ENCODE measurements at places on chromosomes 11 and 22. TPM values are rescaled to one million over a fixed set of nuclear protein-coding genes. Genes with fewer than 3 reads are reported as not detected.

Gene CNIH2
- total RNA-seq = 0.78 TPM

Gene OR6T1
- not detected for total RNA-seq

Gene FGF4
- total RNA-seq = not detected

Gene TMEM126B
- 49.4 TPM for total RNA-seq

Gene OR51A4
- not detected for total RNA-seq

Gene TTC38
- 33.1 TPM for total RNA-seq

Gene TIMP3
- total RNA-seq = 2.0 TPM

Gene CHRDL2
- total RNA-seq = not detected

Gene IL17REL
- total RNA-seq = 0.15 TPM

Gene OR51V1
- total RNA-seq = not detected

Gene TPBGL
- not detected for total RNA-seq

Gene ZC3H12C
- total RNA-seq = 14.7 TPM

Gene SCUBE1
- not detected for total RNA-seq

Gene ZP1
- total RNA-seq = not detected

Gene SART1
- total RNA-seq = 58.9 TPM

Gene FOXR1
- total RNA-seq = not detected

Gene TAF6L
- total RNA-seq = 28.9 TPM

Gene CXCR5
- not detected for total RNA-seq

Gene DTX4
- 0.51 TPM for total RNA-seq

Gene MCAM
- total RNA-seq = 1,012 TPM

Gene EPS8L2
- 6.0 TPM for total RNA-seq

Gene P2RY2
- 5.6 TPM for total RNA-seq

Gene TSPAN18
- 65.3 TPM for total RNA-seq

Gene PGA5
- not detected for total RNA-seq

Gene BEST1
- total RNA-seq = 0.21 TPM

Gene ANKK1
- total RNA-seq = not detected

Gene H19
- total RNA-seq = 0.37 TPM

Gene OR51E2
- not detected for total RNA-seq

Gene CCDC157
- 1.7 TPM for total RNA-seq

Gene KRTAP5-11
- total RNA-seq = not detected

Gene VSIG10L2
- total RNA-seq = not detected

Gene RAB36
- total RNA-seq = 2.6 TPM

Gene GNAZ
- total RNA-seq = 0.86 TPM

Gene HBG2
- not detected for total RNA-seq

Gene SLC17A6
- total RNA-seq = not detected

Gene PPP6R3
- total RNA-seq = 98.8 TPM

Gene CARD16
- total RNA-seq = 68.7 TPM

Gene C11orf97
- total RNA-seq = not detected

Gene NCAPH2
- total RNA-seq = 42.4 TPM

Gene TRPT1
- 26.2 TPM for total RNA-seq

Gene WBP2NL
- not detected for total RNA-seq

Gene MMP11
- total RNA-seq = 10.1 TPM

Gene PHLDB1
- total RNA-seq = 183 TPM

Gene BACE1
- 28.8 TPM for total RNA-seq

Gene ELF5
- total RNA-seq = not detected

Gene DGCR6L
- 34.3 TPM for total RNA-seq

Gene RAC2
- total RNA-seq = 122 TPM

Gene CSNK2A3
- total RNA-seq = not detected

Gene LDLRAD3
- 25.1 TPM for total RNA-seq

Gene RAB3IL1
- total RNA-seq = 3.6 TPM

Gene TRIM49
- total RNA-seq = not detected

Gene MAPK11
- total RNA-seq = 29.4 TPM

Gene TCN1
- total RNA-seq = not detected

Gene OR5A1
- not detected for total RNA-seq

Gene C11orf87
- total RNA-seq = not detected

Gene TRIM48
- not detected for total RNA-seq

Data from endothelial cell of umbilical vein (primary cell).